Retina (tissue), 1 donor: ENCODE measurements at places on chromosomes 5 and 9.
A peak's percentile ranks its signal among the peaks of the same experiment; 100 is the strongest.

DNA sequence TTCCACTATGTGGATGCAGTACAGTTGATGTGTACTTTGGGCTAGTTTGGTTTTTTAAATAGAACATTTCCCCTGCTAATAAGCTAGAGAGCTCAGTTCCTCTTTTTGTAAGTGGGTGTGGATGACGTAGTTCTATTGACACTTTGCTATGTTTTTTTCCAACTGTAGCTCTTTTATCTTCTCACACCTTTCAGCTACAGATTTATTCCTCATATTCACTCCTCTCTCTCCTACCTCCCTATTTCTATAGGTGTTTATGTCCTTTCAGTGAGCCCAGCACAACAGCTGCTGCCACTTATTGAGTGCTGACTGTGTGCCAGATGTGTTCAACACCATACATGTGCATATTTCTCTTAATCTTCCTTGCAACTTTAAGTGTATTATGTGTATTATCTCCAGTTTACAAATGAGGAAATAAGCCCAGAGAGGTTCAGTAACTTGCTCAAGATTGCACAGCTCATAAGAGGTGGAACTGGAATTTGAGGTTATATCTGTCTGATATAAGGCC lies 215.7 kb downstream of the SEMA6A start:
- no peak for DNase-seq

GRCh38 chr5:81192373-81192750 lies 40.8 kb upstream of the CKMT2 start:
- DNase-seq: no peak

GRCh38 chr9:84490206-84490841 lies 149.8 kb upstream of the SLC28A3 start:
- DNase-seq: no peak

GRCh38 chr5:178371362-178372111 lies 138.9 kb upstream of the PHYKPL start:
- DNase-seq: no peak

GRCh38 chr9:134689321-134690181 lies 47.9 kb downstream of the COL5A1 start:
- DNase-seq: peak; percentile 82

- no peak for DNase-seq
These were observed 109.9 kb downstream of the NUDT12 start for GRCh38 chr5:103452666-103453065.

- DNase-seq: no peak
These were observed 81.9 kb upstream of the DHFR start for GRCh38 chr5:80736730-80737129.

DNA sequence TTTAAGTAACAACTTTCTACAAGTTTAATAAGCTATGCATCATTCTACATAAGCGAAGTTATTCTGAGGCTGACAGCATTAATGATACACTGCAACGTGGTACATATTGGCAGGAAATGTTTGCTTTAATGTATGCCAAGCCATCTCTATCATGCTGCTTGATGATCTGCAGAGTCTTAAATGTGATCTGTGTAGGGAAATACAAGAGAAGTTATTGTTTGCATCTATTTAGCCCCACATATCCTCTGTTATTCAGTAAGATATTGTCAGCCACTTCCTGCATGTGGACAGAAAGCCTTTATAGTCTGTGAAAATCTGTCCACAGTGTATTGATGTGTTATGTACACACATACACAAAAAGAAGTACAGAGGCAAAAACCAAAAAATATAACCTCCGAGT lies 193.1 kb upstream of the FREM1 start:
- no peak for DNase-seq

GRCh38 chr5:93100976-93101375 lies 480.0 kb downstream of the NR2F1-AS1 start:
- DNase-seq: no peak

DNA sequence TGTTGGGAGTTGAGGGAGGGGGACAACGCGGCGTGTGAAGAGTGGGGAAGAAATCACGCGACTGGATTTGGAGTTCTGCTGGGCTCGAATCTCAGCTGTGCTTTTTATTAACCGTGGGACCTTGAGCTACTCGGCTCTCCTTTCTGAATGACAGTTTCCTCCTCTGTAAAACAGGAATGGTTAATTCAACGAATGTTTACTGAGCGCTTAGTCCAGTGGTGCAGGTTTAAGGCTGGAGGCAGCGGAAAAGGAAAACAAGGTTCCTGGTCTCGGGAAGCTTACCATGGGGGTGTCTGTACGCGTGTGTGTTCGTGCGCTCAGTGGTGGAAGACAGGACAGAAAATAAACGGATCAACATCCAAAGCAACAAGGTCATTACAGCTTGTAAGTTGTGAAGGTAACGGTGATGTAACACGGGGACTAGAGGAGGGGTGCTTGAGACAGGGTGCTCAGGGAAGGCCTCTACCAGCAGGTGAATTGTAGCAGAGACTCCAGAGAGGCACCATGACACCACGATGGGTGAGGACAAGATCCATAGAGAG lies 277 bp downstream of the EIF4E1B start:
- DNase-seq: no peak

GRCh38 chr9:133379153-133380086 lies 3.3 kb downstream of the STKLD1 start:
- DNase-seq: no peak

DNA sequence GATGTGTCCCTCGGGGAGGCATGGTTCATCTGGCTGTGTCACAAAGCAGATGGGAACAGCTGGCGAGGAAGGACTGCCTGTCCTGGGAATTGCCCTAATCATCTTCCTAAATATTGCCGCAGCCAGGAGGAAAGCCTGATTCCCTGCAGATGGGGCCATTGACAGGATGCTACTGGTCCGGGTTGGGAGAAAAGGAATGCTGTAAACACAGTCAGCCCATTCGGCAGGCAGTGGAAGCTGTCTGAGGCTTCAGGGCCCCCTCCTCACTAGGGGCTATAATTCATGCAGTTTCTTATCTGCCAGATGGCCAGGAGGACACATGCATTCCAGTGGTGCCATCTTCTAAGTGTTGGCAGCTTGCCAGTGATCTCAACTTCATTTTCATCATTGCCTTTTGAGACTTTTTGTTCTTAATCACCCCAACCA lies 110.3 kb downstream of the KCNIP1 start:
- no peak for DNase-seq

- DNase-seq: no peak
These were observed 83.0 kb upstream of the TTC23L start for GRCh38 chr5:34755926-34756325.

GRCh38 chr5:3382782-3383181 lies 212.8 kb upstream of the IRX1 start:
- DNase-seq: no peak

DNA sequence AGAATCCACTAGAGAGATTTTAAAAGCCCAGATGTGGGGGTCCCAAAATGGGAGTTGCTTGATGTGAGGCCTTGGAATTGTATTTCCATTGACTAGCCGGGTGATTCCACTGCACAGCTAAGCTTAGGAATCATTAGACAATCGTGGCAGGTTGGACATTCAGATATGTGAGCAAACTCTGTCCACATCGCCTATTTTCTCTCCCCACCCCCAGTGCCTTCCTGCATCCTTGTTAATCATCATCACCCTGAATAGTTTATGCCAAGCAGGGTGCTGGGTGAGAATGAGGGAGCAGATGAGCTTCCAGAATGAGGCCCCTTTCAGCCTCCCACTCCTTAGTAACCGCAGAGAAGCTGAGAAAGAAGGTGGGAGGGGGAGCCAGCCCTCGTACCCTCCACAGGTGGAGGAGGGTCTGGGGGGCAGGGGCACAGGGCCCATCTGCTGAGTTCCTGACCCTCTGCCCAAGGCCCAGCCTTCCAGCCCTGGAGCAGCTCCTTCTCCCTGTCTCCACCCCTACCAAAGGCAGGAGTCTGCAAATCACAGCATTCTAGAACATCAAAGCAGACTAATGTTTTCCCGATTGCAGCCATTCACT lies 7.7 kb upstream of the TCOF1 start:
- DNase-seq: no peak

DNA sequence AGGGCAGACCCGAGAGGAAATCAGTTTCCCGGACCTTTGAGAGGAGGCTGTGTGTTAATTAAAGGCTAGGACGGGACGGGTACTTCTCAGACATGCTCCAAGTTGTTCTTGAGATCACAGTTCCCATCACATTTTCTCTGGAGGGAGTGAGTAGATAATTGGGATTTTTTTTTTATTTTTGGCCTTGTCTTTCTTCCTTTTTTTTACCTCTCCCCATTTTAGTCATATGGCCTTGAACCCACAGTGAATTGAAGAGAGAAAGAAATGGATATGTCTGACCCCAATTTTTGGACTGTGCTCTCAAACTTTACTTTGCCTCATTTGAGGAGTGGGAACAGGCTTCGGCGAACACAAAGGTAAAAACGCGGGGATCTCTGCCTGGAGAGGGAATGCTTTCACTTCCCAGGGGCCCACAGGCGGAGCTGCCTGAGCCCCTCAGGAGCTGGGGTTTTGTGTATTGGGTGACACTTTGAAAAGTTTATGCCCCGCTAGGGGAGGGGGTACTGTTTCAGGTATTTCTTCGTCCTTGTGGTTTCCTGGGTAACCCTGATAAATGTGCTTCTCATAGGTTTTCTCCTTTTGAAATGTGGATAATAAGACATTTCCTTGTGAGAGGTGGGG lies 191.8 kb downstream of the CD180 start:
- peak; percentile 30 for DNase-seq

DNA sequence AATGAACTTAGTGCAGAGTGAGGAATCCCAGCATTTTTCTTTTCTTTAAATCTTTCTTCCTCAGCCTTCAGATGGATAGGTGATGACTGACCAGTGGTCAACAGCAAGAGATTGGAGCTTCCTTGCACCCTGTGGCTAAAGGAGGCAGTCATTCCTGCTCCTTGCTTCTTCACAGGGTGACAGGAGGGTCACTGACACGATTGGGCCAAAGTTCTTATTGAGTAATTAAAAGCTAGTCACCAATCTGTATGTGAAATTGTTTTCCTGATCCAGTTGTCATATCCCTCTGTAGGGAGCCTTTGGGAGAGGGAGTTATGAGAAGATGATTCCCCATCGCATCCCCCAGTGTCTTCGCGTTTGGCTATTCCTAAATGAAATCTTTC lies 85.2 kb downstream of the CMYA5 start:
- no peak for DNase-seq

DNA sequence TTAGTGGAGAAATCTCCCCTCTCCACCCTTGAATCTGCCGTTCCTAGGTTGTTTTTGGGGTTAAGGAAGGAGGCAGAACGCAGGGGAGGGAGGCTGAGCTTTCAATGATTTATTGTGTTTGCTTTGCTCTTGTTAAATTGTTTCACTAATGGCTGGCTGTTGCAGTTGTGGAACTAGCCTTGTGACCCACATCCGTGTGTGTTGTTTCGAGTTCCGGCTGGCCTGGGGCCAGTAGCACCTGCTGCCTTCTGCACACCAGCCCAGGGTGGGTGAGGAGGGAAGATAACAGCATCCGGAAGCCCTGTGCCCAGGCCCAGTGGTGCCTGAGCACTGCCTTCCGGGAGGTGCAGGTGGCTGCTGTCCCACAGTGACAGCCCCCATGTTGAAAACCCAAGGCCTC lies 3.6 kb downstream of the ERGIC1 start:
- DNase-seq: no peak

GRCh38 chr9:93945400-93946337 lies 9.5 kb downstream of the BARX1 start:
- peak; percentile 67 for DNase-seq

- peak; percentile 7 for DNase-seq
These were observed 51.1 kb upstream of the LHFPL2 start for GRCh38 chr5:78699552-78700153.

- DNase-seq: no peak
These were observed 29.3 kb downstream of the TUT7 start for GRCh38 chr9:86324901-86325300.

- DNase-seq: no peak
These were observed 132.7 kb downstream of the MPDZ start for GRCh38 chr9:13146840-13147239.

DNA sequence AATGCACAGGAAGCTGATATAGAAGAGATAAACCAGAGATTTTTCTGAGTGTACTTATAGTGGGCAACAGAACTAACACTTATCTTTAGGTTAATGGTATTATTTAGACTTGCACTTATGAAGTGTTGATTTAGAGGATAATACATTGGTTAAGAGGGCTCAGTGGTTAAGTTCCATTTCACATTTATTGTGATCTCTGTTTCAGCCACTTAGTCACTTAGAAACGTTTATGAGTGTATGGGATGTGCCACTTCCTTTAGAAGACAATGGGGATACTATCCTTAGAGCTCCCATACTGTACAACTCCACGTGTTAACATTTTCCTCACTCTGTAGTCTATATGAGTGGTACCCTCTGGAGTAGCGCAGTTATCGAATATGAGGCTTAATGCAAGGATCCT lies 57.5 kb downstream of the PIP5K1B start:
- no peak for DNase-seq
